ENCODE measurements at places on chromosomes 13 and 19.

DNA sequence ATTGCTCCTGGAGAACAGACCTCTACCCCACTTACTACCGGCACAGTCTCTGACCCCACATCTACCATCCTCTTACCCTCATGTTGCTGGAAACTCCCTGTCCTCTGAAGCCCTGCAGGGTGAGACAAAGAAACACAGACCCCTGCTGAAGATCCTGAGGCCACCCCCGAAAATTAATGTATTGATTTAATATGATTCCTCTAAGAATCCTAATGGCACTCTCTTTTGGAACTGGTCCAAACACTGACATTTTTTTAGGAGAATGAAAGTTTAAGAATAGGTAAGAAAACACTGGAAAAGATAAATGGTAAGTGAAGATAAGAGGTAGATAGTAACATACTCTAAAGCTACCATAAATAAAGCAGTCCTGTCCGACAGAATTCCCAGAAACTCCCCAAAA, 5.3 kb downstream of the DMKN start:
- DNase-seq: no peak

DNA sequence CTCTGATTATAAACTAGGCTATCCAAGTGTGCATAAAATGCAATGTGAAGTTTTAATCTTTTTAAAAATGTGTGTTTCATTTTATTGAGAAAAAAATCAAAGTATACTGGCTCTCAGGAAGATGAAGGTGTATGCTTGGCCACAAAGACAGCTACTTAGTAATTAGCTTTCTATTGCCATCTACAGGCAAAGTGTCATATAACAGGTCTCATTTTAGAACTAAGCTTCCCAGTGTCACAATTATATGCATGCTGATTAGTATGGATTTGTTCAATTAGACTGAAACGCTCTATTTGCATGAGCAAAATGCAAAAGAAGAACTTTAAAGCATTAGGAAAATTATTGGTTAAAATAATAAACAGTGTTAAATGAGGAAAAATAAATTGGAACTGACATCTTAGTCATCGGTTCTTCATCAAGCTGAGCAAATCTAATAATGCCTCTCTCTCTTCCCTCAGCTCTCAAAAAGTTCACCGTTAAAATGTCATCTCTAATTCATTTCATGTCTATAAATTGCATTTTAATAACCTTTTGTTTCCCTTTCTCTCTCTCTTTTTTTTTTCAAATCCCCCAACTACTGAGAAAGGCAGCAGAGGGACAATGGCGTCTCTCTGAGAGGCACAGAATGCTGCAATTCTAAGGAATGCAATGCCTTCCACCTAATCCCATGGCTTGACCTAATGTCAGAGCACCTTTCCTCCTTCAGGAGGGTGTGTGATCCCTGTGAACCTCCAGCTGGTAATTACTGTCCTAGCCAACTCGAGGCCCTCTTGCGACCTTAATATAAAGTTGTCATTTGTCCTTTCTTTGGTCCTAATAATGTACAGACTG, 313.1 kb upstream of the MAB21L1 start:
- peak; percentile 2 for DNase-seq

DNA sequence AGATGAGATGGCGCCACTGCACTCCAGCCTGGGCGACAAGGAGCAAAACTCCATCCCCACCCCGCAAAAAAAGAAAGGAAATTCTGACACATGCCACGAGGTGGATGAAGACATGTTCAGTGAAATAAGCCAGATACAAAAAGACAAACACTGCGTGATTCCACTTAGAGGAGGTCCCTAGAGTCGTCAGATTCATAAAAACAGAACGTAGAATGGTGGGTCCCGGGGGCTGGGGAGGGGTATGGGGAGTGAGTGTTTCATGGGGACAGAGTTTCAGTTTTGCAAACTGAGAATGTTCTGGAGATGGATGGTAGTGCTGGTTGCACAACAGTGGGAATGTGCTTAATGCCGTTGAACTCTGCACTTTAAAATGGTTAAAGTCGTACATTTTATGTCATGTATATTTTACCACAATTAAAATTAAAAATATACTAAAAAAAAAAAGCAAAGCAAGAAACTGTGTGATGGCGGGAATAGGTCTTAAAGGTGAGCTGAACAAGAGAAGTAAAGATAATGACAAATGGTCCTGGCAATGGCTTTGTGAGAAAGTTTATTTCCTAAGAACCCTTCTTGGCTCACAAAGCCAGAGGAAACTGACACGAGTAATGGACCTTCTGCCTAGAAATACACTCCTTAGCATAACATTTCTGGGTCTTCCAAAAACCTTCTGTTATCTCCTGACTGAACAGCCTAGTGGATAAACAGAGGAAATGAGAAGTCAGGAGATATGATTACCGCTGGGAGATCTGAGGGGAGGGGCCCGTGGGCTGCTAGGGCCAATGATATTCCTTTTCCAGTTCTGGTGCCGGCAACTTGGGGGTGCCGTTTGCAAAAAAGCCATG, 4.2 kb upstream of the SPC24 start:
- DNase-seq: no peak

- DNase-seq: no peak
Measured at GRCh38 chr19:19650331-19650730, 6.9 kb upstream of the GMIP start.

- peak; percentile 32 for DNase-seq
Measured at GRCh38 chr13:40564342-40565001, 102.0 kb downstream of the FOXO1 start.

DNA sequence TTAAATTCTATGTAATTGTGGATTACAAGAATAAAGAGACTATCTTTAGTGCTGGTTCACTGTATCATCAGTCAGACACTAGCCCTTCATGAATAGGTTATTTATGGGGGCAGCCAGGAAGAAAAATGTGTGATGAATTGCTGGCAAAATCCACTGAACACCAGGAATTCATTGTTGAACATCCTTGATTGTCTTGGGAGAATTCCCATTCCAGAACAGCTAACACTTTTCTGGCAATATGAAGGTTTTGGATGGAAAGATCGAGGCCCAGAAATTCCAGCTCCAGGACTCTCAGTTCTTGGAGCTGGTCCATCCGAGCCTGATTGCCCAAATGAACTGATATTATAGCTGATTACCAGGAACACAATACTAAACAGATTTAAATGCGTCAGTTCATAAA, 11.5 kb upstream of the SPART start:
- no peak for DNase-seq

GRCh38 chr13:74767050-74767449, 632.8 kb upstream of the KLF12 start:
- no peak for DNase-seq

- no peak for DNase-seq
Measured at GRCh38 chr13:43127827-43128226, 104.4 kb downstream of the DNAJC15 start.

GRCh38 chr19:31448221-31448657, 99.0 kb upstream of the TSHZ3 start:
- no peak for DNase-seq

DNA sequence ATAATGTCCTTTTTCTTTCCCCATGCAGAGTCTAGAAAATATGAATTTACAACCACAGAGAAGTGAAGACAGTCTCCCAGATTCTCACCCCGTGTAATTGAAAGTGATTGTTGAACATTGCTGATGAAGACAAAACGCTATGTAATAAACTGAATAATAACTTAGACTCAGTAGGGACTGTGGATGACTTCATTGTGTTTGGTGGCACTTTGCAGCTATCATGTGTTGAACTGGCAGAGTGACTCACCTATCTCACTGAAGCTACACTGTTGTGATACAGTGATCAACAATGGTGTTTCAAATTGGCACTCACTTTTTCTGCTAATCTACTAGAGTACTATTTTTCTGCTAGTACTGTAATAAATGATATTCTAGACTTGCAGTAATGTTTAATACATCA, 261.3 kb downstream of the DACH1 start:
- DNase-seq: no peak

DNA sequence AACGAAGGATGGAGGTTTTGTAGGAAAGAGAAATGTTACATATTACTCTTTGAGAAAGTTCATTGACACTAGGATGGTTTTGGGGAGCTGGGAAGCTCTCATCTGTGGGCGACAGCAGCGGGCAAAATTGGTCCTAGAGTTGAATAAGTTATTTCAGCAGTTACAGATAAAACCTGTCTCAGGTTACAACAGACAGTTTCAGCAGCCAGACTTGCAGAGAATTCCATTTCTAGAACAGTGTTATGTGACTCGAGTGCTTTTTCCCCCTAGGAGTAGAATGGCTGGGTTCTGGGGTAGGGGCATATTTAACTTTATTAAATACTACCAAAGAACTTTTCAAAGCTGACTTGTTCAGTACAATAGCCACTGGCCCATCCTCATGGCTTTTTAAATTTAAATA, 46.7 kb upstream of the UBL3 start:
- DNase-seq: no peak

DNA sequence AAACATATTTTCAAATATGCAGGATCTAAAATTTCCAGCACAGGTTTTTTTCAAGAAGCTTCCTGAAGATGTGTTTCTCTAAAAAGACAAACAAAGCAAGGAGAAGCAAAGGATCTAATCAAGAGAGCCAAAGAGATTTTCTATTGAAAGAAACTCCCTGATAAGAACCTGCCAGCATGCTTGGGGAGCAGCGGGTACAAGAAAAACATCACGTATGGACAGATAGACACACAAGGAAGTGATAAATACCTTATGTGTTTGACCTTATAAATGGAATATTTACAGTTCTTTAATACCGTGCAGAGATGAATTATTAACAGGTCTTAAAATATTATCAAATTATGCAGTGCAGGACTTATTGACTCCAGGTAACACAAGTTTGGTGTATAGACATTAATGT, 562.1 kb downstream of the DACH1 start:
- DNase-seq: no peak

- DNase-seq: no peak
Measured at GRCh38 chr19:47469363-47469700, 2.4 kb downstream of the SLC8A2 start.

DNA sequence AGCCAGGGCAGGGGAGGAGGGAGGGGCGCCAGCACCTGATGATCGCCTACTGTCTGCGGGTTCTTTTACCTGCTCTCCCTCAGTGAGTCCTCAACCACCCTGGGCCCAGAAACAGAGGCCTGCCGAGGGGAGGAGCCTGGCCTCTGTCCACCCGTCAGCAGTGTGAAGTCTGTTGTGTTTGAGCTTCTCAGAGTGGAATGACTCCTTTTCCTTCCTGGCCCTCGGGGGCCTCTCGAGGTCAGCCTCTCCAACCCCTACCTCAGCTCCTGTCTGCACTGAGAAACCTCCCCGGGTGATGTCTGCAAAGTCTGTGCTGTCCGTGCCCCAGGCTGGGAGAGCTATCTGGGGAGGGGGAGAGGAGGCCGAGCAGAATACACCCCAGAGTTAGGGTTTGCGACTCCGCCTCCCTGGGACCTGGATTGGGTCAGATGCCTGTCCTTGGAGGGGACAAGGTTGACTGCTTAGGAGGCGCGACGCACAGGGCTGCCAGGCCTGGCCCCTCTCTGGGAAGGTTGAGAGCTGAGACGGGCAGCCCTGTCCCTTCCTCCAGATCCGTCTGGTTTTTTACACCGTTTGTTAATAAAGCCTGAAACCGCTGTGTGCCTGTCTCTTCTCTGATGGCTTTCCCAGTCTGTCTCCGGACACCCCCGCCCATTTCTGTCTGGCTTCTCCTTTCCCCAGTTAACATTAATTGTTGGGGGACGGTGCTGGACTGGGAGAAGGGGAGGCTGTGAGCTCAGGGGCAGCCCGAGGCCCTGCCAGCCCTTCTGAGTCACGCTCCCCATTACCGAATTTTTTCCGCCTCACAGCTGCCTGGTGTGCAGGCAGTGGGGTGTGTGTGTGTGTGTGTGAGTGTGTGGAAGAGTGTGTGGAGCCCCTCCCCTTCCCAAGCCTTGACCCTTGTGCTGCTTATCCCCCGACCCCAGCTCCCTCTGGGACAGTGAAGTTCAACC, 989 bp upstream of the SSC5D start:
- DNase-seq: no peak

DNA sequence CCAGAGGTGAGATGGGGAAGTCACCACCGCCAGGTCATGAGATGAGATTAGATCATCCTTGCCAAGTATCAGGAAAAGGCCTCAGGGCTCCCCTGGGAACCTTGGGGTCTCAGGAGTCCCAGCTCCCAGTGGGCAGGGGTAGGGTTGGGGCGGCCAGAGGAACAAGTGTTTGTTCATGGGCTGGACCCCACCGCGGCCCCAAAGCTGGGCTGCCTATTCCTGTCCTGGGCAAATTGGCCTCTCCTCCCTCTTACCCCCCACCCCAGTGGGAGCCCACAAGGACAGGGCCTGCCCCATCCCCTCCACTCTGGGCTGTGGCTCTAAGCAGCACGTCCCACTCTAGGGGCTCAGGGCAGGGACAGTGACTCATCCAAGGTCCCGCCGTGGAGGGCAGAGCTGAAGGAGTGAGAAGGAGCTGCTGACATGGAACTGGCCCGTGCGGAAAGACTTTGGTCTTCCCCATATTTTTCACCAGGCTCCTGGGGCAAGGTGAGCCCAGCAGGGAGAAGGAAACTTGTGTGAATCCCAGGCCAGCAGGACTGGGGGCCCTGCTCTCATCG, 4.0 kb upstream of the HCN2 start:
- DNase-seq: no peak

- no peak for DNase-seq
Measured at GRCh38 chr19:12947702-12948611, 2.3 kb downstream of the RAD23A start.

DNA sequence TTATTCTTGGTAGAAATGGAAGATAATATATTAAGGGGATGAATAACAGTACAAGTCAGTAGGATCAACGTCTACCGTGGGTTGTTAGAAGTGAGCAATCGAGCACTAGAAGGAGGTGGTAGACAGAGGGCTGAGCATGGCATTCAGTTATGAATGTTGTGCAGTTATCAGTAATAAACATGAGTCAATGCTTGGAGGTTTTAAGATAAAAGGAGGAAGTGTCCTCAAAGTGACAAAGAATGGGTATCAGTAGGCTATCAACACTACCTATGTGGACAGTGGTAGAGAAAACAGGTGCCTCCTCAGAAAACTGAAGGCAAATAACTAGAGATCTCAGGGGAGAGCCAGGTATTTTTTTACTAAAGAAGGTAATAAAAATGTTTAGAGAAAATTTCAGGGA, 1607.0 kb downstream of the PCDH9 start:
- no peak for DNase-seq

- no peak for DNase-seq
Measured at GRCh38 chr19:29697523-29698261, 17.4 kb downstream of the C19orf12 start.

DNA sequence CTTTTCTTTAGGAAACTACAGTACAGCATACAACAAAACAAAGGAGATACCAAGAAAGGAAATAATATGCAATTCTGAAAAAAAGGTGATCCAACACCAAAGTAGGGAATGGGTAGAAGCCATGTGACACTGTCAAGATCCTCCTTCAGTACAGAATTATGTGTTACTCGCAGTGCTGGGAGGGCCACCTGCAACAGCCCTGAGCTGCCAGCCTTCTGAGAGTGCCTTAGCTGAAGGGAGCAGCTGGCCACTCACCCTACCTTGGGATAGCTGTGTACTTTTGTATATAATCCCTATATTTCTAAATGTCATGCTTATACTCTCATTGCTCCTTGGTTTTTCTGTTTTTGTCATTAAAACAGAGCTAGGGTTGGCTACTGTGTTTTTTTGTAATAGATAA, 1518.2 kb upstream of the PCDH20 start:
- DNase-seq: no peak

Data from inflammatory macrophage treated with lipopolysaccharide for 1 hour (primary cell).